ENCODE measurements at places on chromosomes 6 and 20.

- DNase-seq, result no peak
Observed at GRCh38 chr6:110232450-110232849, 52.2 kb downstream of the CDC40 start.

DNA sequence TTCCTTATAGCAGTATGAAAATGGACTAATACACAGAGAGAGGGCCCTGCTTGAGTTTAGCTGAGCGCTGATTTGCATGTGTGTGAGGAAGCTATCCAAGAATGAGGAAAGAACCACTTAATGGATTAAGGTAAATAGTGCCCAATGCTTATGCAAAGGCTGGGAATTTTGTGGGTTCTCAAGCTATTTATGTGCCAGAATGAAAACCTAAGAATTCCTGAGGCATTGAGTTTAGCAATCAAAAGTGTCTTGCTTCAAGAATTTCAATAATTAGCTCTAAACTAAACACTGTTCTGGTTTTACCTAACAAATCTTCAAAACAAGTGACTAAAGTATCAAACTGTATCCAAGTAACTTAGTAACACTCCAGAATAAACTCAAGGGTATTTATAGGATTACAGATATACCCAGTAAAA, 7.0 kb upstream of the OR14J1 start:
- DNase-seq, result no peak

GRCh38 chr6:111564482-111564945, 41.2 kb downstream of the TRAF3IP2 start:
- DNase-seq, result no peak

- DNase-seq, result no peak
Observed at GRCh38 chr20:25227317-25227831, 20.5 kb upstream of the PYGB start.

GRCh38 chr6:158894193-158894592, 75.0 kb upstream of the EZR start:
- no peak for DNase-seq

DNA sequence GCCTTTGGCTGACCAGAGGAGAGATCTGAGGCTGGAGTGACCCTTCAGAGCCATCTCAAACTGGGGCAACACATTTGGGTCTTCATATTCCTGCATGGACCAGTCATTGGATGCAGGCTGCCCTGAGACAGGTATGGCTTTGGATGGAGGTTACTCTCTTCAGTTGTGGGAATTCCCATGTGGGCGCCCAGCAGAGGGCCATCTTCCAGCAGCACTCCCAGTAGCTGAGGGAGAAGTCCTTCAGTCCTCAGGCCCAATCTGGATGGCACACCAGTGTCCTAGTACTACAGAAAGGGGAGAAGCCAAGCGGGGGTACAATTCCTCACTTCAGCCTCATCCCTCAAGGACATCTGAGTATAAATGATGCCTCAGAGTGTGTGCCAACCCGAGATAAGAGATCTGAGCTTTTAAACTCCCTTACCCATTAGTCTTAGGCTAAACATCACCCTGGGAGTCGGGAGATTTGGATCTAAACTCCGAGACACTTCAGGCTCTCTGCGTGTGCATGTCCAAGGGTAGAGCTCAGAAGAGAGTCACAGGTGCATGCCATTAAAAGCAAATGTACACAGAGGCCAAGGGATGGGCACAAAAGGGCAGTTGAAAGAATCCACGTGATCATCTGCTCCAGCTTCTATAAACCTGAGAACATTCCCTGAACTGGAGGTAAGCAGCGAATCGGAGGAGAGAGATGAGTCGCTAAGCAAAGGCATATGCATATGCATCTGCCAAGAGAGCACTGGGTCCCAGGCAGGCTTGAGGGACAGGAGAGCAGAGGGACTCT, 204.6 kb downstream of the CD83 start:
- no peak for DNase-seq
